ENCODE measurements at places on chromosomes 5 and 9. TPM values are rescaled to one million over a fixed set of nuclear protein-coding genes. Genes with fewer than 3 reads are reported as not detected.

The ANGPTL2 gene
- total RNA-seq = 92.5 TPM

The IRX1 gene
- 0.16 TPM for total RNA-seq

The NUTM2F gene
- total RNA-seq = not detected

DNA sequence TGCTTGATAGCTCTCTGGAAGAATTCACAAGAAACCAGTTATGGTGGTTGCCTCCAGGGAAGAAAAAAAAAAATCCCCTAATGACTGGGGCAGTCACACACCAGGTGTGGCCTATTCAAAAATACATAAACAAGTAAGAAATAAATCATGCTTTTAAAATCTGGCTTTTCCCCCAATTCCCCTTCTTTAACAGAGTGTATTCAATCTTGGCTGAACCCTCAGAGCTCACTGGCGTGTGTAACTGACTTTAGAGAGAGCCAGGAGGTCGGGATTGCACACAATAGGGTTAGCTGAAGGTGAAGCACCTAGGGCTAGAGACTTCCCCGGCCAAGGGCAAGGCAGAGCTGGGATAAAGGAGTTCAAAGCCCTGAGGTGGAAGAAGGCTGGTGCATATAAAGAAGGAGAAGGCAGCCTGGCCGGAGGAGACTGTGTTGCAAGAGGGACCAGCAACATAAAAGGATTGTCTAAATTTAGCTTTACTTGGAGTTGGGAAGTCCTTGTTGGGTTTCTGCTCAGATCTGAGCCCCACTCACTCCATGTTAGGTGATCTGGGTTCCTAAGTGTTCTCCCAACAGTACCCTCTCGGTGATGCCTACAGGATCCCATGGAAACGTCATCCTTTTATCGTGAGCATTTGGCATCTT is 19.7 kb downstream of the FNBP1 start:
- DNase-seq = no peak
- peaks cover 5% of the 10 kb centered on the region for H3K36me3 ChIP-seq
- H3K27ac ChIP-seq = no peak overlapping the region
- no peak overlapping the region for H3K4me3 ChIP-seq

GRCh38 chr9:135060461-135061116 is 26.9 kb upstream of the OLFM1 start:
- H3K4me3 ChIP-seq = no peak overlapping the region
- H3K36me3 ChIP-seq = no peaks in the 10 kb centered on the region
- no peaks in the 10 kb centered on the region for H3K27me3 ChIP-seq
- no peak for DNase-seq
- no peak overlapping the region for H3K27ac ChIP-seq
- H3K4me1 ChIP-seq = no peaks in the 10 kb centered on the region

DNA sequence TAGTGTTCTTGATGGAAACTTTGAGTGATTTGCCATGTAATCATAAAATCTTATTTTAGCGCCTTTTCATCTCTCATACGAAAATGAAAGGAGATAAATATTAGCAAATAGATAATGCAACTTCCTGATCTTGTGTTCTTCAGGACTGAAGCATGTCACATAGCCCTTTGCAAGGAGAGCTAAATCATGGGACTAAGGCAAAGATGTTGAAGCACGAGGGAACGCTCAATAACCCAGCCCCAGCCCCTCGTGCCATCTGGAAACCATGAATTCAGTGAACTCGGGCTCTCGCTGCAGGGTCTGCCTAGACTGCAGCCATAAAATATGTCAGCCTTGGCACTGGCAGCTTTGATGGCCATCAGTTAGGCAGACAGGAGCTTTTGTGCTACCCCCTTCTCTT is 58.2 kb downstream of the F2RL2 start:
- no peaks in the 10 kb centered on the region for H3K27me3 ChIP-seq
- no peak overlapping the region for H3K27ac ChIP-seq

- H3K4me3 ChIP-seq = no peak overlapping the region
- H3K27ac ChIP-seq = peak overlapping the region; percentile 37
- peaks cover 3% of the 10 kb centered on the region for H3K4me1 ChIP-seq
- no peak for DNase-seq
Measured at GRCh38 chr9:17004500-17004899, 130.3 kb upstream of the CNTLN start.

- no peak overlapping the region for H3K4me3 ChIP-seq
- no peak overlapping the region for H3K27ac ChIP-seq
- DNase-seq = no peak
- H3K27me3 ChIP-seq = no peaks in the 10 kb centered on the region
- peaks cover 80% of the 10 kb centered on the region for H3K36me3 ChIP-seq
Measured at GRCh38 chr5:14710313-14710994, 45.9 kb downstream of the OTULIN start.

GRCh38 chr9:137446851-137447471 is 5.8 kb upstream of the ENTPD8 start:
- no peaks in the 10 kb centered on the region for H3K27me3 ChIP-seq
- no peak overlapping the region for H3K27ac ChIP-seq
- no peak for DNase-seq
- H3K36me3 ChIP-seq = peaks cover 8% of the 10 kb centered on the region

- no peak overlapping the region for H3K27ac ChIP-seq
- no peak overlapping the region for H3K4me3 ChIP-seq
- no peaks in the 10 kb centered on the region for H3K27me3 ChIP-seq
- no peak for DNase-seq
Measured at GRCh38 chr9:35560625-35561337, 44.3 kb upstream of the TESK1 start.

GRCh38 chr5:53291047-53291446 is 181.5 kb upstream of the MOCS2 start:
- no peak overlapping the region for H3K4me3 ChIP-seq
- no peaks in the 10 kb centered on the region for H3K4me1 ChIP-seq
- no peak for DNase-seq
- H3K27me3 ChIP-seq = no peaks in the 10 kb centered on the region
- H3K27ac ChIP-seq = no peak overlapping the region
- H3K36me3 ChIP-seq = no peaks in the 10 kb centered on the region

All from heart left ventricle (tissue), 16 donors.